Hypothalamus (tissue), 51 donors: ENCODE measurements at places on chromosomes 7 and 10.

DNA sequence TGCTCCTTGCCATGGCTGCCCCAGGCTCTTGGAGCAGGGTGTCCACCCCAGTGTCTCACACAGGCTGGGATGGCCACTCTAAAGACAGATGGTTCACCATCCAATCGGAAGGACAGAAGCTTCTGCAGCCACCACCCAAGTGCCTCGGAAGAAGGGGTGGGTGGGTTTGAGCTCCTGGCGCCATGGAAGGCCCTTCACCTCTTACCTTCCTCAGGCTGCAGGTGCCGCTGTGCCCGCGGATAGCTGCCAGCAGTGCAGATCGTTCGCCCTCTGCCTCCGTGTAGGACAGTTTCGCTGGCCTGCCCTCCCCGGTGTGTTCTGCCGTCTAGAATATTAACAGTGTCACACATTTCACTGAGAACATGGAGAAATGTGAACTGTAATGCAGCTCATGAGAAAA lies 243.6 kb upstream of the GRB10 start:
- DNase-seq = no peak

DNA sequence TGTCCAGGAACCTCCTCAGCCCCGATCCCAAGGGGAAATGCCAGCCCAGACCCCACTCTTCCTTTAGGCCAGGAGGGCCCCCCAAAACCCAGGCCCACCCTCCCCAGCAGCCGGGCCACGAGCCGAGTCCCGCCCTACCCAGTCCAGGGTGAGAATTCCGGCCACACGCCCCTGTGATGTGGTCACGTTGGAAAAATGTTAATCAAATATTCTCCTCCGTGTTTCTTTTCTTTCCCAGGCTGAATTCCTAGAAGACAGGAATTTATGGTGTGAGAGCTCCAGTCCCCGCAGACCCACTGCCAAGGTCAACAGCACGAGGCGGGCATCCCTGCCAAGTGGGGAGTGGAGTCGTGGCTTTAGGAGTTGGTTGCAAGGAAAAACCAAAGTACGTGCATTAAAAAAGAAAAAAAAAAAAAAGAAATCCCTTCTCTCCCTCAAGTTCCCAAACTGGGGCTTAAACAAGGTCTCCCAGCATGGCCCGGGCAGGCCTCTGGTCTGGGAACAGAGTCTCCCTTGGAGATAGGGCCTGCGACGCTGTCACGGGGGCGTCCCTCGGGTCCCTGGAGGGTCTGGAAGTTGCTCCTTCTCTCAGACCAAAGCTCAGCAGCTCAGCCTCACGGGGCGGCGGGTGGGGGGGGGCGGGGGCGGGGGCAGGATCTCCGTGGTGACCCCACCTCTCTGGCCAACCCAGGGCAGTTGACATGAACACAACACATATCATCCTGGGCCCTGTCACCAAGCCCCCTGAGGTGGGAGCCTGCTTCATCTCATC lies 28.1 kb upstream of the ELN start:
- no peak for DNase-seq

GRCh38 chr7:21191321-21192073 lies 236.4 kb upstream of the SP4 start:
- no peak for DNase-seq

DNA sequence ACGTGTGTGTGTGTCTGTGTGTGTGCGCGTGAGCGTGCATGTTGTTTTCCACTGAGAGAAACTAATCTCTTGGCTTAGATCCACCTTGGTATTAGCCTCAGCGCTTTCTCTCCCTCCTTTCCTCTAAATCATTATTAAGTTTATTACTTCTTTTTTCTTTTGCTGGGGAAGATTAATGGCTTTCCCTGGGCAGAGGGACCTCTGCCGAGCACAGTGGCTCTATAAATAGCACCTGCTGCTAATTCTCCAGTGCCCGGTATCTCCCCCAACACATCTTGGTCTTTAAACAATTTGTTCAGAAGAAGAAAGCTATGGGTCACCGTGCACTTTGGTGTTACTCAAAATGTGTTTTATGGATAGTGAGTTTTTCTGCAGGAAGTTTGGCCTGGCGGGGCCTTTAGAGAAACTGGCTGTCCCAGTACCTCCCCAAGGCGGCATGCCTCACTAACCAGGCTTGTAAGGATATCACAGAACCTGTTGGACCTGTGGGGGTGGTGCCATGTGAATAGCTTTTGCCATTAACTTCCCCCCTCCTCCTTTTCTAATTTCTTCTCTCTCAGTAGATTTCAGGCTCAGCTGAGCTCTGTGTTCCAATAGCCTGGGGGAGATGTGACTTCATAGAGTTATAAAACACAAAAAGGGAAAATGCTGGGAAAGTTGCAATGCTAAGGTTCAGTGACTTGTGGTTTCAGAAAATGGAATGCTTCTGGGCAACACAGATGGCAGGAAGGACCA lies 70.1 kb upstream of the RAB11FIP2 start:
- DNase-seq = no peak

- no peak for DNase-seq
Observed at GRCh38 chr7:128076796-128077271, 45.6 kb upstream of the LRRC4 start.

- no peak for DNase-seq
Observed at GRCh38 chr7:28939367-28939766, 18.8 kb downstream of the TRIL start.

- DNase-seq = no peak
Observed at GRCh38 chr10:50622706-50623662, 772 bp downstream of the SGMS1 start.

DNA sequence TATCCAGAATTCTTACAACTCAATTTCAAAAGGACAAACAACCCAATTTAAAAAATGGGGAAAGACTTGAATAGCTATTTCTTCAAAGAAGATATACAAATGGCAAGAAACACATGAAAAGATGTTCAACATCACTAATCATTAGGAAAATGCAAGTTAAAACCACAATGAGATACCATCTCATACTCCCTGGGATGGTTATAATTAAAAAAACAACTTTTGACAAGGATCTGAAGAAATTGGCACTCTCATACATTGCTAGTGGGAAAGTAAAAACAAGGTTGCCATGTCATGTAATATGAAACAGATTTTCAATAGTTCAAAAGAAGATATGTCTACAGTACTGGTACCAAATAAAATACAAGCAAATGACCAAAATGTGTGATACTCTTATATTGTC lies 9.0 kb downstream of the OAT start:
- no peak for DNase-seq

DNA sequence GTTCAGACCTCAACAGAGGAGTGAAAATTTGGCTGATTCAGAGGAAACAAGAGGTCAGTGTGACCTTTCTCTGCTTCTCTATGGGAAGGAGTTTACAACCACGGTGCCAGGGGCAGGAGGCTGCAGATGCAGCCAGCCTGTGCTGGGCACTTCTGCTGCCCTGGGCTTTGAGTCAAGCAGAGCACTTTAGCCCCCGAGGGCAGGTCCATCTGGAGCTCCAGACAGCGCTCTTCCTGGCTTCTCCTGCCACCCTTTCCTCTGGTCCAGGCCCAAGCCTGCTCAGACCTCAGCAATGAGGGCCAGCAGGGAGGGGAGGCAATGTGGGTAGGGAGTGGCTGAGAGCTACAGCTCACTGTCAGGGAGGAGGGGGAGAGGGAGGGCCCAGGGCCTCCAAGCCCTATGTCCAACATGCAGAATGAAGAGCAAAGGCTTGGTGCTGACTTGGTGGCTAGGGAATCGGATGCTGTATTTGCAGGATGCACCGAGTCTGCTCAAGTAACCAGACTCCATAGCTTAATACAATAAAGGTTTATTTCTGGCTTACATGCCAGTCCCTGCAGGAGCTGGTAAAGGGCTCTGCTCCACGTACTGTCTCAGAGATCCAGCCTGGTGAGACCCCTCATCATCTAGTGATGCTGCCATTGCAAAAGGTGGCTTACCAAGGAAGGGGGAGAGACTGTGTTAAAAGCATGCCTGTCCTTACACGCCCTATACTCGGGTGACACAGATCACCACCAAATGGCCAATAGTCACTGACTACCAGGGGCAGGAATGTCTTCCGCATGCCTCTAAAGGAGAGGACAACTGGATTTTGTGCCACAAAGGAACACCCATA lies 481.6 kb downstream of the RPS24 start:
- no peak for DNase-seq

DNA sequence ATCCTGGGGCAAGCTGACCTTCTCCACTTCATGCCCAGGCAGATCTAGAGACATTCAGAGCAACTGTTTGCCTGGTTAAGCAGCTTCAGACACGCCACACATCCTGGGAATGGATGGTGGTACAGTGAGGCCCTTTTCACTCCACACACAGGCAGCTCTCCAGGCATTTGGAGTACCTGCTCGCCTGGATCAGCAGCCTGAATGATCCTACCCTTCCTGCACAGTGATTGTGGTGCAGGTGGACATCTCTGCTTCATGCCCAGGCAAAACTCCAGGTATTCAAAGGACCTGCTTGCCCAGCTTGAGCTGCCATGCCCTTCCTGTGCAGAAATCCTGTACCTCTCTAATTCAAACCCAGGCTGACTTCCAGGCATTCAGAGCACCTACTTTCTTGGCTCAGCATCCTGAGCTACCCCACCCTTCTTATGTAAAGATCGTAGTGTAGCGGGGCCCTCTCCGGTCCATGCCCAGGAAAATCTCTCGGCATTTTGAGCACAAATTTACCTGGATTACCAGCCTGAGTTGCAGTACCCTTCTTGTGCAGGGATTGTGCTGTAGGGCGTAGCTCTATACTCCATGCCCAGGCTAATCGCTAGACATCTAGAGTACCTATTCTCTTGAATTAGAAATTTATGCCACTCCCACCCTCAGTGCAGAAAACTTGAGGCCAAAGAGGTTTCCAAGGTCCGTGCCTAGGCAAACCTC lies 972.8 kb downstream of the ANKRD7 start:
- DNase-seq = no peak

DNA sequence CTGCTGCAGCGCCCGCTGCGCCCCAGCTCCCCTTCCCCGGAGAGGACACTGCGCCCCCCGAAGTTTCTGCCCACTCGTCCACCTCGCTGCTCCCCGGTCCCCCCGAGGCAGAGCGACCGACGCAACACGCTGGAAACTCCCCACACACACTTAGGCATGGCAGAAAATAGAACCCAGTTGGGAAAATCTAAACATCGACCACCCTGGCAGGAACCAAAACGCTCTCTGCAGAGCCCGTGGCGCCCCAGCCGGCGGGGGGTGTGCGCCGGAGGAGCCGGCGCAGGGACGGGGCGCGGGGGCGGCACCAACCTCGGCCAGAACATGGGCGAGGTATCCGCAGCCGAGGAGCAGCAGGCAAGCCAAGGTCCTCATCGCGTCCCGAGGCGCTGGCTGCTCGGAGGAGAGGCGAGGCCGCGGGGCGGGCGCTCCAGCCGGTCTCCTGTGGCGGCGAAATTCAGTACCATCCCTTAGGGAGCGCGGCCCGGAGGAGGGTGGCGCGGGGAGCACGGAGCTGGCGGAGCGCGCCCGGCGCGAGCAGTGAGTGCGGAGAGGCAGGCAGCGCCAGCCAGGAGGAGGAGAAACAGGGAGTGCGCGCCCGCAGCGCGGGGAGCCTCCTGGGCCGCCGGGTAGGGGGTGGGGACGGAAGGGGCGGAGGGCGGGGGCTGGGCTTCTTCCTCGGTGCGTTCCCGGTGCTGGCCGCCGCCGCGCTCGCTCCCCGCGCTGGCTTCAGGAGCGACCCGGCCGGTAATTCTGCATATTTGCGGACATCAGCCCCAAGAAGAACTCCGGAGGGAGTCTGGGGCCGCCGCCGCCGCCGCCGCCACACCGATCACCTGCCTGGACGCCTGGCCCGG lies 789 bp downstream of the PDGFA start:
- DNase-seq = peak; percentile 42

DNA sequence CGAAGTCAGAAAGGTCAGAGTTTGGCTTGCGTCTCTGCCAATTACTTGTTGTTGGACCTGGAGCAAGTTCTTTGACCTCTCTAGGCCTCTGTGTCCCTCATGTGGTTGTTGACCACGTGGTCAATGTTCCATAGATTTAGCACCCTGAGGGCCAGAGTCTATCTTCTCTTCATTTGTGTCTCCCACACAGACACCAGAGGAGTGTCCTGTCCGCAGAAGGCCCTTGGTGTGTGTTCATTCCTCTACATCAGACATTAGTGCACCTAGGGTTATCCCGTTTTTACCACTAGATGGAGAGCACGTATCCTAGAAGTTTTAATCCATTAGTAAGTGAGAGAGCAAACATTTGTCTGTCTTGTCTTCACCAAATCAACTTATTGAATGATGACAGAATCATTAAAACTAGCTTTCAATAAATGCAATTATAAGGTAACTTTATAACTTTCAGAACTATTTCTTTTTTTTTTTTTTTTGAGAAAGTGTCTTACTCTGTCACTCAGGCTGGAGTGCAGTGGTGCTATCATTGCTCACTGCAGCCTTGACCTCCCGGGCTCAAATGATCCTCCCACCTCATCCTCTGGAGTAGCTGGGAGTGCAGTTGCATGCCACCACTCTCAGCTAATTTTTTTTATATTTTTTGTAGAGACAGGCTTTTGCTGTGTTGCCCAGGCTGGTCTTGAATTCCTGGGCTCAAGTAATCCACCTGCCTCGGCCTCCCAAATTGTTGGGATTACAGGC lies 122.5 kb upstream of the ANKRD1 start:
- DNase-seq = no peak

DNA sequence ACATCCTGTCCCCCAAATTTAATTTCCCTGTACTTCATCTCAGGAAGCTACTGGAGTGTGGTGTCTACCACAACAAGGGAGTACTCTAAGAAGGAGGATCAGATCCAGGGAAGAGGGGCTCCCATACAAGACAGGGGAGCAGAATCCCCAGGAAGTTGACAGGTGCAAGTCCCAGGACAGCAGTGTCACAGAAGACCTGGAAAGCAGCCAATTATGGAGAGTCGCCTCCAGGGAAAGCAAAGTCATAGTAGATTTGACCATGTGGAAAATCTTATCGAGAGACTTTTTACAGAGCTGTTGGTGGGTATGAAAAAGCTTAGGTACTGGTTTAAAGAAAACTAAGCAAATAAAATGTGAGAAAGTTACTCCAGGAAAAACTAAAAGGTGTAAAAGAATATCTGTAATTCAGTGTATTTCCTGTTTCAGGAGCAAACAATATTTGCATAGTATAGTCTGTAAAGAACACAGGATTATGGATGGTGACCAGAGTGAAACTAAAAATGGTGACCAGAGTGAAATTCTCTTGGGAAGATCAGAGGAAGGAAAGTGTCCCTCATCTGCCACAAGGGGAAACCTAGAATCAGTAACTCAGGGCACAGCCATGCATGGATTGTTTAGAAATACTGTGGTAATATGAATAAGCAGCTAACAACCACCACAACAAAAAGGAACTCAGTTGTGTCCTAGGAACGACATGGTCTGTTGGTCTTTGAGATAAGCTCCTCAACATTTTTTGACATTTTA lies 44.5 kb downstream of the LANCL2 start:
- no peak for DNase-seq

DNA sequence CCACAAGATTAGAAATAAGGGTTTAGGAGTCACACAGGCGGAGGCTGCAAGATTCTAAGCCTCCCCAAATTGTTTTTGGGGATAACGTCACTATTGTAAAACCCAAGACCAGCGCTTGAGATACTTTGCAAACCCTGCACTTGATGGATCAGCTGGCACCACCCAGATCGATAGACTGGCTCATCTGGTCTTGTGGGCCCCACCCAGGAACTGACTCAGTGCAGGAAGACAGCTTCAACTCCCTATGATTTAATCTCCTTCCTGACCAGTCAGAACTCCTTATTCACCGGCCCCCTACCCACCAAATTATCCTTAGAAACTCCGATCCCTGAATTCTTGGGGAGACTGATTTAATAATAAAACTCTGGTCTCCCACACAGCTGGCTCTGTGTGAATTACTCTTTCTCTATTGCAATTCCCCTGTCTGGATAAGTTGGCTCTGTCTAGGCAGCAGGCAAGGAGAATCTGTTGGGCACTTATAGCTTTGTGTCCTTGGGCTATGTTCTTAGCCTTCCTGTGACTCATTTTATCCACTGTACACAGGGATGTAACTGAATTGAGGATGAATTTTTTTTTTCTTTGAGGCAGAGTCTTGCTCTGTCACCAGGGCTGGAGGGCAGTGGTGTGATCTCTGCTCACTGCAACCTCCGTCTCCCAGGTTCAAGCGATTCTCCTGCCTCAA lies 64.4 kb upstream of the CARD11 start:
- no peak for DNase-seq
